ENCODE measurements at places on chromosomes 2 and 18.

- DNase-seq: no peak
Measured at GRCh38 chr2:177516824-177517544, 124.4 kb downstream of the AGPS start.

DNA sequence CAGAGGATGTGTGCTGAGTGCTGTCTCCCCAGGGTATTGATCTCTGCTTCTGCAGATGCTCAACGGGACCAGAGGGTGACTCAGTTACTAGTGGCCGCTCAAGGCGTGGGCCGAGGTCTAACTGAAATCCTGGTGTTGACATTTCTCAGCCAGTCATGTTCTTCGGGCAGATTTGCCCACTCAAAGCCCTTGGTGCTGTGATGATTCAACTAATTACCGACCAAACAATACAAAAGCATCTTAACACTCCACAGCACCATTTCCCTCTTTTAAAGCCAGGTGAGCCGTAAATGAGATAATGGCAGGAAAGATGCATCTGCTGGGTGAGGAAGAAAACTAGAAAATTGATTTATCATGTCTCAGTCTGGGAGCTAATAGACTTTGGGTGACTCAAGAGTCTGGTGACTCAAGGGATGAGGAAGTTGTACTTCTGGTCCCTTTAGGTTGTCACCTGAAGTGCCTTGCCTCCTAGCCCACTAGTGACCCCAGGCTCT is 32.7 kb upstream of the PRLH start:
- DNase-seq: no peak

DNA sequence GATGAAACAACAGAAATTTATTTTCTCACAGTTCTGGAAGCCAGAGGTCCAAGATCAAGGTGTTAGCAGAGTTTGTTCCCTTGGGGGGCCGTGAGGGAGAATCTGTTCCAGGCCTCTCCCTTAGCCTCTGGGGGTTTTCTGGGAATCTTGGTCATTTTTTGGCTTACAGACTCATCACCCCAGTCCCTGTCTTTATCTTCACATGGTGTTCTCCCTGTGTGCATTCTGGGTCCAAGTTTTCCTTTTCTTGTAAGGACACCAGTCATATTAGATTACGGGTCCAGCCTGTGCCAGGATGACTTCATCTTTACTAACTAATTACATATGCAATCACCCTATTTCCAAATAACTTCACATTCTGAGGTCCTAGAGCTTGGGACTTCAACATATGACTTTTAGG is 292.5 kb upstream of the TRIB2 start:
- DNase-seq: no peak

- no peak for DNase-seq
Measured at GRCh38 chr2:235634435-235635158, 140.8 kb downstream of the AGAP1 start.

- no peak for DNase-seq
Measured at GRCh38 chr2:213279971-213280370, 4.3 kb upstream of the SPAG16 start.

DNA sequence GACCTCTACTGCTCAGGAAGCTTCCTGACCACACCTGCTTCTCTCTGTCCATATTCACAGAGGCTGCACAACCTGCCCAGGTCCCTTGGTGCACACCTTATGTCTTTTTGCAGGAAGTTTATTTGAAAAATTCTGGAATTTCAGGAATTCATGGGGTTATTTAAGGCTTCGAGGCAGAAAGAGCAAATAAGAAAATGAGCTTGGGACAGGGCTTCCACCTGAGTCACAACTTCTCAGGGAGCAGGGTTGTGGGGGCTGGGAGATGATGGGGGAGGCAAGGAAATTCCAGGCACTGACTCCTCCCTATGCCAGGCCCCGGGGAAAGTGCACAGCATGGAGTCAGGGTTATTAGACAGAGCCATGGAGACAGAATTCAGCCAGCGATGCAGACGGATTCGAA is 57.7 kb downstream of the INHBB start:
- no peak for DNase-seq

- no peak for DNase-seq
Measured at GRCh38 chr18:46400449-46400848, 256.6 kb downstream of the LOXHD1 start.

- no peak for DNase-seq
Measured at GRCh38 chr2:120464448-120464931, 118.6 kb downstream of the INHBB start.

GRCh38 chr2:25324251-25324650 is 17.5 kb downstream of the DNMT3A start:
- no peak for DNase-seq

DNA sequence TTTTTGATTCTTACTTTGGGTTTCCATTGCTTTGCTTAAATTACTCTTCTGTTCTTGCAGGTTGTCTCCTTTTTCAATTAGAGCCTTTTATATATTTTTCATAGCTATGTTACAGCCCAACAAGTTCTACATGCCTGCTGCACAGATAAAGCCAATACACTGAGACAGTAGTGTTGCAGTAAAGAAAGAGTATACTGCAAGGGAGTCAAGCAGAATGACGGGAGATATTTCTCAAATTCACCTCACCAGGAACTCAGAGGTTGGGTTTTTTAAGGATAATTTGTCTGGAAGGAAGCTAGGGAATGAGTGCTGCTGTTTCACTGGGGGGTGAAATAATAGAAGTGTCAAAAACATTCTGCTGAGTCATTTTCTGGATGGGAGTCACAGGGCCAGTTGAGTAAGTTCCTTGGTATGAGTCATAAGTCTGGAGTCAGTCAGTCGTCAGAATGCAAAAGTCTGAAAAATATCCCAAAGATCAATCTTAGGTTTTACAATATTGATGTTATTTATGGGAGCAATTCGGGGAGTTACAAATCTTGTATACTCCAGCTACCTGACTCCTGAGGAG is 193.0 kb upstream of the RGPD4 start:
- DNase-seq: no peak

GRCh38 chr18:59359576-59359952 is 499 bp upstream of the LMAN1 start:
- no peak for DNase-seq

- DNase-seq: peak; percentile 67
Measured at GRCh38 chr2:197786010-197786877, 1.1 kb upstream of the BOLL start.

DNA sequence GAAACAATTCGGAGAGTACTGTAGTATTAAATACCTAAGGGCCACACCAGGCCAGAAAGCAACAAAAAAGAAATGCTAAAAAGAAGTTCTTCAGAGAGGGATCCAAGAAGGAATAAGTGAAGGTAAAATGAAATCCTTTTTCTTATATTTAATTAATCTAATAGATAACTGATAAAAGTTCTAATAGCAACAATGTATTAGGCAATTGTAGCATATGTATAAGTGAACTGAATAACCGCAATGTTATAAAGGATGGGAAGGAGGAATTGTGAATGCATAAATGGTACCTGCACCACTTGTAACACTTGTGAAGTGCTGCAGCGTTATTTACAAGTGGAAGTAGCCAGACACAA is 21.8 kb downstream of the TMSB10 start:
- no peak for DNase-seq

- no peak for DNase-seq
Measured at GRCh38 chr2:29455200-29455860, 340.1 kb downstream of the CLIP4 start.

DNA sequence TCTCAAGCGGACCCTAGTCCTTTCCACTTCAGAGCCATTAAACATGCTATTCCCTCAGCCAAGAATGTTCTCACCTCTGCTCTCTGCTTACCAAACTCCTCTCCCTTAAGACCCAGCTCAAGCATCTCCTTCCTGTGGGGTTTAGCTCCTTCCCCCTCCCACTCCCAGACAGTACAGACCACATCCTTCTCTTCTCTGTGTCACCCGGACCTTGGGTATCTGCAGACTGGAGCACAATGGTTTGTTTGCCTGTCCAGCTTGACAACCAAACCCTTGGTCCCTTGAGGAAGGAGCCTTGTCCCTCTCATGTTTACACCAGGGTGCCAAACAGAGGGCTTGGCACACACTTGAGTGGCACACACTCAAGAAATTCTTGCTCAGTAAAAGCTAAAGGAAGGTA is 4.1 kb upstream of the CD8A start:
- DNase-seq: no peak

- DNase-seq: no peak
Measured at GRCh38 chr2:118077636-118078247, 10.5 kb upstream of the INSIG2 start.

GRCh38 chr18:37668971-37669747 is 103.6 kb upstream of the CELF4 start:
- no peak for DNase-seq

DNA sequence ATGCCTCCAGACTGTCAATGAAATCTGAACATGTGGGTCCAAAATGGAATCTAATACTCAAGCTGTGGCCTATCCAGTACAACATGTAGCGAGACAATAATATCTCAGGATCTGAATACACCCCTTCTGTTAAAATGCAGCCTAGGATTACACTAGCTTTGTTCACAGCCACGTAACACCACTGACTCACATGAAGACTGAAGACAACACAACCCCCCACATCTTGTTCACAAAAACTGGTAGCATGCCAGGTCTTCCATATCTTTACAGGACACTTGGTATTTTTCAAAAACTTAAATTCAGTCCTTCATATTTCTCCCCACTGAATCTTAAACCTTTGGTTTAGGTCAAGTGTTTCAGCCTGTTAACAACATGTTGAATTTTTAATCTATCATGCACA is 84.2 kb downstream of the SLC8A1 start:
- DNase-seq: no peak

- DNase-seq: peak; percentile 89
Measured at GRCh38 chr2:130372055-130372832, 16.4 kb downstream of the PTPN18 start.

- DNase-seq: no peak
Measured at GRCh38 chr2:56801214-56801613, 617.4 kb downstream of the CCDC85A start.

DNA sequence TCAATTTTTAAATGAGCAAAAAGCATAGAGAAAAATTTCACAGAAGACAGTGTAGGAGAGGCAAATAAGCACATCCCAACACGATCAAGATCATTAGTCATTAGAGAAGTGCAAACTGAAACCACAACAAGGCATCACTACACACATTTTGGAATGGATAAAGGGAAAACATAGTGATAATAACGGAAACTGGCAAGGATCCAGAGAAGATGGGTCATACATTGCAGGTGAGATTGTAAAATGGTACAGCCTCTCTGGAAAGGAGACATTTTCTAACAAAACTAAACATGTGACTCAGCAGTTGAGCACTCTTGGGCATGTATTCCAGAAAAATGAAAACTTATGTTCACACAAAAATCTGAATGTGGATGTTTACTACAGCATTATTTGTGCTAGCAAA is 98.3 kb upstream of the TMEM17 start:
- DNase-seq: no peak

GRCh38 chr18:3466872-3467271 is 16.9 kb downstream of the TGIF1 start:
- DNase-seq: no peak

DNA sequence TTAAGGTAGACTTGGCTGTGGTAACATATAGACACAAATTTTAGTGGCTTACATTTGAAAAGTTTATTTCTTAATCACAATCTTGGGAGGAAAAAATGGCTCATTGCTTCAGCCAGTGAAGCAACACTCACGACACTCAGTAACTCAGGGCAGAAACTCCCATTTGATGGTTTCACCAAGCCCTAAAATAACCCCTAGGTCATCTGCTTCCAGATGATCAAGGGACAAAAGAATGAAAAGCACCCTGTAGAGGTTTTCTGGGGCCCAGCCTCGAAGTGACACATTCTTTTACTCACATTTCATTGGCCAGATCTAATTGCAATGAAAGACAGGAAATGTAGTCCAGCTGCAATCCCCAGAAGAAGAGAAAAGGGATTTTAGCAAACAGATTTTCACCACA is 275.9 kb downstream of the TMX3 start:
- DNase-seq: no peak

DNA sequence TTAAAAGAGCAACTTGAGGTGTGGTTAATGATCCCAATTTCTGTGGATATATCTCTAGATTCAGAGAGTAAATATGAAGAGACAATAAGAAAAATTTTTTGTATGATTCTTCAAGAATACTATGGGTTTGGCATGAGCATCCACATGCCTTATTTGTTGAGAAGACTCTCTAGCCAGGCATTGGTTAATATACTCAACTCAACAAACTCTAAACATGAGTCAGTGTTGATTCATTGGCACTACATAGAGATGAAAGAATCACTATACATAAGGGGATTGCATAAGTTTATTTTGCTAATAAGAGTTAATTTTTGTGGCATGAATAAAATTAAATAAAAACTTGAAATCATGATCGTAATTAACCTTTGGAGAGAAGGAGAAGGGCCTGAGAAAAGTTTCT is 930.2 kb upstream of the LRRTM1 start:
- no peak for DNase-seq

- DNase-seq: no peak
Measured at GRCh38 chr2:47389692-47390091, 13.3 kb upstream of the MSH2 start.

DNA sequence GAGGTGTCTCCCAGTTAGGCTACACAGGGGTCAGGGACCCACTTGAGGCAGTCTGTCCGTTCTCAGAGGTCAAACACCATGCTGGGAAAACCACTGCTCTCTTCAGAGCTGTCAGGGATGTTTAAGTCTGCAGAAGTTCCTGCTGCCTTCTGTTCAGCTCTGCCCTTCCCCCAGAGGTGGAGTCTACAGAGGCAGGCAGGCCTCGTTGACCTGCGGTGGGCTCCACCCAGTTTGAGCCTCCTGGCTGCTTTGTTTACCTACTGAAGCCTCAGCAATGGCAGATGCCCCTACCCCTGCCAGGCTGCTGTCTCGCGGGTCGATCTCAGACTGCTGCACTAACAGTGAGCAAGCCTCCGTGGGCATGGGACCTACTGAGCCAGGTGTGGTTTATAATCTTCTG is 346.3 kb downstream of the CELF4 start:
- no peak for DNase-seq

DNA sequence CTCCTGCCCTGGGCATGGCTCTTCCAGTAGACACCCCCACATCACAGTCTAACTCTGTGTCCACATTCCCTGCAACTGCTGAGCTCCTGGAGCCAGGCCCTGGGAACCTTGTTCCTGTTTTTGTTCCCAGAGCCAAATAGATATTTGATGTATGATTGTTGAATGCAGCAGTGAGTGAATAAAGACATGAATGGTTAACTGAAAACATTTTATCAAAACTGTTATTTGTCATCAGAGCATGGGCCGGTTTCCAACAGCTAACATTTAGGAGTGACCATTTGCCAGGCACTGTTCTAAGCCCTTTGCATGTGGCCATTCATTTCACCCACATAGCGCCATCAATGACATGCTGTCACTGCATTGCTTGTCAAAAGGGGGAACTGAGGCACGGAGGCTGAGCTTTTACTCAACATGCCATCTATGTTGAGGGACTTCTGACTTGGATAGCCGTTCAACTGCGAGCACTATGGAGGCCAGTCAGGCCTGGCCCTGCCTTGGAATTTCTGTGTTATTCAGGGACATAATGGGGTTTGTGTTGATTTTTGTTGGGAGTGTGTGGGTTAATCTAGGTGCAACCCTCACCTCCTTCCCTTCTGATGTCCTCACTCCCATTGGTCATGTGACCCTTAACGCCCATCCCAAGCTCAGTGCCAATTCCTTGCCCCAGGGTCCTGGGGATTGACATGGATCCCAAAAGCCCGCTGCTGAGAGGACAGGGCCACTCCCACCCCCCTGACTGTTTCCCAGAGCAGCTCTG is 12.6 kb downstream of the IL1R1 start:
- no peak for DNase-seq

- no peak for DNase-seq
Measured at GRCh38 chr2:109547280-109547679, 66.5 kb downstream of the SEPTIN10 start.

- DNase-seq: no peak
Measured at GRCh38 chr2:60267122-60267521, 286.3 kb downstream of the BCL11A start.
